ENCODE measurements at places on chromosomes 11 and 22. TPM values are rescaled to one million over a fixed set of nuclear protein-coding genes. Genes with fewer than 3 reads are reported as not detected.
A peak's percentile ranks its signal among the peaks of the same experiment; 100 is the strongest.

- no peak for DNase-seq
Measured at GRCh38 chr11:1197886-1198560, 24.8 kb upstream of the MUC5B start.

The COMT gene
- 254 TPM for total RNA-seq

GRCh38 chr22:39364714-39365491, 15.1 kb downstream of the SYNGR1 start:
- DNase-seq = no peak

- no peak for DNase-seq
Measured at GRCh38 chr11:71519546-71519945, 7.5 kb upstream of the KRTAP5-7 start.

- no peak for DNase-seq
Measured at GRCh38 chr22:33192156-33192555, 134.0 kb upstream of the SYN3 start.

The FAM89B gene
- total RNA-seq = 23.3 TPM

DNA sequence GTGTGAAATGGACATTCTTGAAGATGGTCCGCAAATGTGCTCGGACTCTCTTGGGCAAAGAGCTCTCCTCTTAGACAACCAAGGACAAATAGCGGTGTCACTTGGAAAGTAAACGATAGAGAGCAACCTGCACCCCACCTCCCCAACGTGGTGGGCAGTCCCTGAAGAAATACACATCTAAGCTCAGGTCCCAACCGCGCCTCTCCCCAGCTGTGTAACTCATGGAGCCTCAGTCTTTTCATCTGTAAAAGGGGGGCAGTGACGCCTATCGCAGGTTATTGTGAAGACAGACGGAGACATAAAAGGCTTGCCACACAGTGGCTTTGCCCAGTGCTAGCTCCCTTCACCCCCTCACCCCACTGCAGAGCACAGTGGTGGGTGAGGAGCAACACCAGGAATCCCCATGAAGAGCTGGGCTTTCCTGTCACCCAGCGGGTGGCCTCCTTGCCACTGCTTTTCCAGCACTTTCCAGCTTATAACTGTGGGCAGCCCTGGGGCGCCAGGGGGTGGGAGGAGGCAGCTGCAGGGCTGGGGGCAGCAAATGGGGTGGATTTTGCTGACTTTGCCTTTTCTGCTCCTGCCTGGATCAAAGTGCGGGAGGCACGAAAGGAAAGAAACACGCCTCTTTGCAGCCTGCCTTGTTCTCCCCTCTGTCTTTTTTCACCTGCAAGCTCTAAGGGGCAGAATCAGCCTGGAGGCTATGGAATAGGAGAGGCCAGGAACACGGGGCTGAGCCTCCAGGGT, 73.7 kb upstream of the TSPAN18 start:
- no peak for DNase-seq

The APOBEC3B gene
- 2.4 TPM for total RNA-seq

The AP5B1 gene
- 8.6 TPM for total RNA-seq

- no peak for DNase-seq
Measured at GRCh38 chr11:10457901-10458300, 2.8 kb downstream of the AMPD3 start.

The UBTFL1 gene
- total RNA-seq = not detected

The SDF2L1 gene
- total RNA-seq = 113 TPM

- peak; percentile 85 for DNase-seq
Measured at GRCh38 chr11:74820763-74821162, 72.1 kb downstream of the RNF169 start.

GRCh38 chr11:125412509-125412908, 83.6 kb downstream of the FEZ1 start:
- DNase-seq = no peak

The FAM180B gene
- total RNA-seq = not detected

GRCh38 chr22:23369054-23369685, 188.9 kb downstream of the BCR start:
- DNase-seq = no peak

DNA sequence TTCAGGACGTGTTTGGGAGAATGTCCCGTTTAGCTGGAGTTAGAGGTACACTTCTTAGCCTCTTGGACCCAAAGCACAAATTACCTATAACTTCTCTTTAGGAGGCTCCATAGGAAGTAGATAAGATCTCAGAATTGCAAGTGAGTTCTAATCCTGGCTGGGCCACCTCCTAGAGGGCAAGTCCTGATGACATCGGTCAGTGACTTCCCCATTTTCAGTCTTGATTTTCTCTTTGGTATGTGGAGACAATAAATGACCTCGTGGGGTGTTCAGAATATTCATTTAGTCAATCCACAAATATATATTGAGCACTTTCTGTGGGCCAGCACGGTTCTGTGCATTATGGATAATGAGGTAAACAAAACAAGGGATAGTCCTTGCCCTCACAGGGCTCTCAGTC, 208.6 kb downstream of the CWF19L2 start:
- DNase-seq = no peak

DNA sequence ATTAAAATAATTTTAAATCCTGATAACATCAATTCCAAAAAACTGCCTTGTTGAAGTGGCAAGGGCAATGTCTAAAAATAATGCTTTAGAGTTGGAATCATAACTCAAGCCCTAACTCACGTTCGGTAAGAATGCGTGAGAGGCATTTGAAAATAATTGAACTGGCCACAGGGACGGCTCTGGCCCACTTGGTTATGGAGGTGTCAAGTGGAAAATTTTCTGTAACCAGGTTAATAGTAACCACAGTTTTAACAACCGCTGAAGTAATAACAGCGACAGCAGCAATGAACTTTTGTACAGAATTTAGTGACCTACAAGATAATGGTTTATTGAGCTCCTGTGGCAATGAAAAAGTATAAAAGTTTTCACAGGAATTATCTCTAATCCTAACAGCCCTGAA, 79.4 kb downstream of the ETS1 start:
- no peak for DNase-seq

DNA sequence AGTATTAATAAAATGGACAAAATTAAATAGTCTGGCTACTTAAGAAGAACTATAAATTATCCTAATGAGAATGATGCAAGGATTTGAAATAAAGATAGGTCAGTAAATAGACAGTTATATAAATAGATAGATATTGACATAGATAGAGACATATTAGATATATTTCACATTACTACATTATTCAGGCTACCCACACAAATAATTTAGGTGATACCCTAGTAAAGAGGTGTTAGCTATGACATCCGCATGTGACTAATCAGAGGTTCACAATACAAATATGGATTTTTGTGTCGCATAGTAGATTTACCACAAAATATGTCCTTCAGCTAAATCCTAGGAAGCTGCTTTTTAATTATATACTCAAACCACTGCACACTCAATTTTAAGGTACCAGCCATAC, 729.0 kb upstream of the ANO3 start:
- DNase-seq = no peak

- no peak for DNase-seq
Measured at GRCh38 chr11:101848262-101848661, 66.5 kb upstream of the CEP126 start.

GRCh38 chr22:45688600-45689080, 17.0 kb downstream of the ATXN10 start:
- DNase-seq = no peak

DNA sequence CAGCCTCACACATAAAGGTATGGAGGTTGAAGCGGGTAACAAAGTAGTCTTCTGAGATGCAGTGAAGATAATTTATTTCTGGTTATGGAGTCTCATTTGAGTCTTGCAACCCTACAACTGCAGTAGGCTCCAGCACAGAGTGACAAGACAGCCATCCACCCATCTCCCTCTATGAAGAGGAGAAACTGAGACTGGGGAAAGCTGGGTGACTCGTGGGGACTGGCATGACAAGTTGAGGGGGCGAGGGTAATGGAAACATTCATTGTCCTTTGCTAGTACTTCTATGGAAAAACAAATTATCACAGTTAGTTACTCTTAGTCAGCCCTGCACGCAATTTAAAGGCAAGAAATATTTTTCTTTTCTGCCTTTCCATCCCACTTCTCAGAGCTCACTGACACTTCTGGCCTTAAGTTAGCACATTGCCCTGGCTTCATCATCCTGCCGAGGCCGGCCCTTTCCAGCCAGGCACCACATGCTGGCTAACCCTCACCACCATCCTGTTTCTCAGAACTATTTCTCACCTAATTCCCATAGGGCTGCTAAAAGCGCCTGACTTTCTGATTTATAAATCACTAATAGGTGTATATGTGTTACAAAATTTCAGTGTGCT, 361.1 kb downstream of the ETS1 start:
- DNase-seq = no peak

DNA sequence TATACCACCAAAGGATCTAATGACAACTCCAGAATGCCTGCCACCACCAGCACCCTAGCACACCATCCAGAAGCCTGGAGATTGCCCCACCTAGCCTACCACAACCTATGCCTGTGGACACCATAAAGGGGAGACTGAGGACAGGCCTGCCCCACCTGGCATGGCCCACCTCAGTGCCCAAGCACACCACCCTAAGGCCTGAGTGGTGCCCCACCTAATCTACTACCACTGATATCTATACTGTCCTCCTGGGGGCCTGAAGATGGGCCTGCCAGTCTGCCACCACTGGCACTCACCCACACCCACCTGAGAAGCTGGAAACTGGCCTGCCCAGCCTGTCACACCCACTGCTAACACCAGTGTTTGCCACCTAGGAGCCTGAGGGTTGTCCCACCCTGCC, 31.8 kb downstream of the SAA4 start:
- no peak for DNase-seq

The TRPC6 gene
- total RNA-seq = 0.04 TPM

DNA sequence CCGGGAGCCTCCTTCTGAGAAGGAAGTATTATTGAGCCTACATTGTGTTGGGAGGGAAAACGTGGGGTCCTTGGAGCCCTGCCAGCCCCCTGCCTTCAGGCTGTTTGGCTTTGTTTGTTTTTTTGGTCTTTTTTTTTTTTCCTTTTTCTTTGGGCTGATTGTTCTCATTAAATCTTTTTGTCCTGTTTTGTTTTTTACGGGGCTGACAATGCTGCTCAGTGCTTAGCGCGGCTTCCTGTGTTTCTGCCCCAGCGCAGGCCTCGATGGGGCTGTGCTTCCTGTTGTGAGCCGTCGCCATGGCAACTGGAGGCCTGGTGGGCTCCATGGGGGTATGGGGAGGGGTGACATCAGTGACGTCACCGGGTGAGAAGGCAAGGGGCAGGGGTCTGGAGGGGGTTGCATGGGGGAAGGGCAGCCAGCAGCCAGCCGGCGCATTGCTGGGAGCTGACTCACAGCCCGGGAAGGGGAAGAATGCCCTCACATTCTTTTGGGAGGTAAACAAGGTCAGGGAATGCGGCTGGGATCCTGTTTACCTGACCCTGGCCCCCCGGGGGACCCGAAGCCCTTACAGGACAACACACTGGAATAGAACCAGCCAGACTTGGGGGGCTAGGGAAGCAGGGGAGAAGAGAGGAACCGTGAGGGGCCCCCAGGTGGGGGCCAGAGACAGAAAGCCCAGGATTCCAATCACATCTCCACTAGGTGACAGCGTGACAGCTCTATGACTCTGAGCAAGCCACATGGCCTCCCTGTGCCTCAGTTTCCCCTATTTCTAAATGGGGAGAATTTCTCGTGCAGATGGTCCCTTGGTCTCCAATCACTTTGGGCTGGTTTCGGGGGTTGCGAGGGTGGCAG, 22.2 kb upstream of the CBX7 start:
- peak; percentile 99 for DNase-seq

- DNase-seq = no peak
Measured at GRCh38 chr11:132101881-132102280, 731.5 kb downstream of the NTM start.

GRCh38 chr22:40967111-40967760, 16.1 kb downstream of the RBX1 start:
- no peak for DNase-seq

The OR5AK2 gene
- total RNA-seq = not detected

DNA sequence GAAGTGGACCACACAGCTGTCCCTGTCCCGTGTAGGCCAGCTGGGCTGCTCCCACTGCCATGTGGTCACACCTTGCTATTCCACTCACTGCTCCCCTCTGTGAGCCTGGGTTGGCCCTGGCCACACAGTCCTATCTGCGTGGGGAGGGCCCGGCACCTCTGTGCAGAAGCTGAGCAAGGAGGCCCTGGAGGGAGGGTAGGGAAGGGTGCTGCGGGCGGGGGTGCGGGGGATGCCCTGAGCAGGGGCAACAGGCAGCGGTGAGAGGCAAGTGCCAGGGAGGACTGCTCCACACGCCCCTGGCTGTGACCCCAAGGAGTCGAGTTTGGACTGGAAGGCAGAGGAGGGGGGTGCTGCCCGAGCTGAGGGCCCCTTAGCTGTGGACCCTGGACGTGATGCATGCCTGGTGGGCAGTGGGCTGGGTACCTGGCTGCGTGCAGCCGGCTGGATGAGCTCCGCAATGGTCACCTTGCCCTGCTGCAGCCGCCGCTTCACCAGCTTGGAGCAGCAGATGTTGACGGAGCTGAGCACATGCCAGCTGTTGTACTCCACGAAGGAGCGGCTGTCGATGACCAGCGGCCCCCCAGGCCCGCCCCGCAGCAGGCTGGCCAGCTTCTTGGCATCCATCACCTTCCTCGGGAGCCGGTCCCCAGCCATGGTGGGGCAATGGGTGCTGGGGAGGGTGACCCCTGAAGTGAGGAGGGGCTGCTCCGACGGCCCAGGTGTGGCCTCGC, 6.7 kb downstream of the DUSP8 start:
- DNase-seq = no peak

- DNase-seq = no peak
Measured at GRCh38 chr11:79694368-79694767, 253.5 kb upstream of the TENM4 start.

The ST14 gene
- total RNA-seq = 0.07 TPM

DNA sequence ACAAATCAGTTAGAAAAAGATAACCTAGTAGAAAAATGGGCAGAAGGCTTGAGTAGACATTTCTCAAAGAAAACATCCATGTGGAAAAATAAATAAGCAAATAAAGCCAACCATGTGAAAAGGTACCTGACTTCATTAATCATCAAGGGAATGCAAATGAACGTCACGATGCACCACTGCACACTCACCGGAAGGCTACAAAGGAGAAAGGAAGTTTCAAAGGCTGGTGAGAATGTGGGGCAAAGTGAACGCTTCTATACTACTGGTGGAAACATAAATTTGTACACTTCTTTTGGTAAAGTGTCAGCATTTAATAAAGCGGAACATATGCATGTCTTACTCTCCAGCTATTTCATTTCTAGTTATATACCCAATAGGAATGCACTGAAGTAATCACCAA, 166.8 kb downstream of the CSNK2A3 start:
- DNase-seq = no peak

- no peak for DNase-seq
Measured at GRCh38 chr11:126135235-126136176, 72.8 kb upstream of the CDON start.

GRCh38 chr22:34841331-34841771, 224.6 kb upstream of the ISX start:
- no peak for DNase-seq

GRCh38 chr22:21681566-21682370, 16.0 kb downstream of the PPIL2 start:
- DNase-seq = no peak

- DNase-seq = no peak
Measured at GRCh38 chr11:914747-915501, 4.3 kb upstream of the CHID1 start.

The HBB gene
- not detected for total RNA-seq

GRCh38 chr11:111715142-111715816, 50.9 kb downstream of the PPP2R1B start:
- DNase-seq = no peak
